GM23248 (cell line): ENCODE measurements at places on chromosomes 2 and 18. TPM values are rescaled to one million over a fixed set of nuclear protein-coding genes. Genes with fewer than 3 reads are reported as not detected.

DNA sequence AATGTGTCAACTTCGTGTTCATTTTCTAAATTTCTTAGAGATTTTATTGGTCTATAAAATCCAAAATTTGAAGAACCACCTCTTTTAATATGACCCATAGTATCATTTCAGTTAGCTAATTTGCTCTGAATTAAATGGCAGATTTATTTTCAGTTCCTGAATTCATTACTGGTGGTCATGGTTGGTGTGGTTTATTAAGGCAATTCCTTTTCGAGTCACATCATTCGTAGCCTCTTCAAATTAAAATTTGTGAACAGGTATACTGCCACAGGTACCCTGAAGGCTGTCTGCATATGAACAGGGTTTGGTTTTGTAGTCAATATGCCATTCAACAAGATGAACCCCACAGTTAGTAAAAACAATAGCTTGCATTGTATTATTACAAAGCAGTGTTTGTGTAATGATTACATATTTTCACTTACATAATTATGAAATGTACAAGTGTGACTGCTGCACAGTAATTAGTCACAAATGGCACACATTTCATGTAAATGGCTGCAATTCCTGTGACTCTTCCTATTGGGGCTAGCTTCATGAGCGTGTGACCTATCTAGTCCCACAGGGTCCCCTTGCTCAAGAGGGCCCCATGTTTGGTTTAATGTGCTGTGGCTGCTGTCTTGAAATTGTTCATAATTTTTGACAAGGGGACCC, 48.9 kb downstream of the CDC42EP3 start:
- no peak for DNase-seq

GRCh38 chr2:184936761-184937160, 338.4 kb downstream of the ZNF804A start:
- no peak for DNase-seq

- DNase-seq, result no peak
Observed at GRCh38 chr18:8328126-8328525, 281.1 kb upstream of the RAB12 start.

- peak; percentile 41 for DNase-seq
Observed at GRCh38 chr2:14587119-14587518, 45.4 kb upstream of the LRATD1 start.

DNA sequence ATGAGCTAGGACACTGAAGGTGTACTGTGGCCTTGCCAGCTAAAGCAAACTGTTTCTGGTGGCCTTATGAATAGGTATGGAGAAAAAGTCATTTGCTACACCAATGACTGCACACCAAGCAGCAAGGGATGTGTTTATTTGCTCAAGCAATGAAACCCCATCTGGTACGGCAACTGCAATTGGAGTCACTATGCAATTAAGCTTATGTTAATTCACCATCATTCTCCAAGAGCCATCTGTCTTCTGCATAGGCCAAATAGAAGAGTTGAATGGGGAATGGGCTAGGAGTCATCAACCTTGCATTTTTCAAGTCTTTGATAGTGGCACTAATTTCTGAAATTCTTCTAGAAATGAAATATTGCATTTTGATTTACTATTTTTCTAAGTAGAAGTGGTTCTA, 372.0 kb downstream of the KCNJ3 start:
- no peak for DNase-seq

- no peak for DNase-seq
Observed at GRCh38 chr2:216634370-216635148, 1.3 kb downstream of the IGFBP2 start.

- DNase-seq, result peak; percentile 30
Observed at GRCh38 chr2:45909677-45910191, 258.3 kb downstream of the PRKCE start.

The TMEM200C gene
- not detected in 2 replicates for polyA plus RNA-seq

The SESTD1 gene
- polyA plus RNA-seq, result 71.1 and 77.1 TPM in 2 replicates

The CEBPZ gene
- polyA plus RNA-seq, result 22.6 and 23.0 TPM in 2 replicates

The LRRC30 gene
- not detected in 2 replicates for polyA plus RNA-seq

The SPR gene
- polyA plus RNA-seq, result 17.1 and 19.6 TPM in 2 replicates
